ENCODE measurements at places on chromosomes 7 and 10.
A peak's percentile ranks its signal among the peaks of the same experiment; 100 is the strongest.

GRCh38 chr7:2953588-2954407, 89.9 kb downstream of the CARD11 start:
- no peak for DNase-seq

- DNase-seq = no peak
Observed at GRCh38 chr10:77593771-77594470, 43.7 kb downstream of the KCNMA1 start.

DNA sequence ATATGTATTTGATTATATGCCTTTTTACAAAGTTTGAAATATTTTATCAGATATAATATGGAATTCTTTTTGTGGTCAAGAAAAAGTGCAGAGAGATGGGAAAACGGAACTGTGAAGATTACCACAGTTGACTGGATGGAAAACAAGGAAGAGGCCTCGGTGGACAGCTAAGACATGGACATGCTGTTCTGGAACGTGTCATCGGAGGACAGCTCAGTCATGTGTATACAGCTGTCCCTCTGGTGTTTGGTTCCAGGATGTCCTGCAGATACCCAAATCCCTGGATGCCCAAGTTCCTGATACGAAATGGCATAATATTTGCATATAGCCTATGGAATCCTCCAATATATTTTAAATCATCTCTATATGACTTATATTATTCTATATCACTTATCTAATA, 49.4 kb downstream of the TRIL start:
- DNase-seq = no peak

GRCh38 chr7:8037151-8037550, 68.6 kb downstream of the GLCCI1 start:
- DNase-seq = no peak

- no peak for DNase-seq
Observed at GRCh38 chr10:32393911-32394310, 47.0 kb upstream of the EPC1 start.

- peak; percentile 49 for DNase-seq
Observed at GRCh38 chr7:11427686-11428273, 404.2 kb downstream of the THSD7A start.

GRCh38 chr10:51156926-51157325, 82.6 kb downstream of the PRKG1 start:
- DNase-seq = no peak

GRCh38 chr10:48474765-48475365, 130.0 kb downstream of the ARHGAP22 start:
- DNase-seq = no peak

DNA sequence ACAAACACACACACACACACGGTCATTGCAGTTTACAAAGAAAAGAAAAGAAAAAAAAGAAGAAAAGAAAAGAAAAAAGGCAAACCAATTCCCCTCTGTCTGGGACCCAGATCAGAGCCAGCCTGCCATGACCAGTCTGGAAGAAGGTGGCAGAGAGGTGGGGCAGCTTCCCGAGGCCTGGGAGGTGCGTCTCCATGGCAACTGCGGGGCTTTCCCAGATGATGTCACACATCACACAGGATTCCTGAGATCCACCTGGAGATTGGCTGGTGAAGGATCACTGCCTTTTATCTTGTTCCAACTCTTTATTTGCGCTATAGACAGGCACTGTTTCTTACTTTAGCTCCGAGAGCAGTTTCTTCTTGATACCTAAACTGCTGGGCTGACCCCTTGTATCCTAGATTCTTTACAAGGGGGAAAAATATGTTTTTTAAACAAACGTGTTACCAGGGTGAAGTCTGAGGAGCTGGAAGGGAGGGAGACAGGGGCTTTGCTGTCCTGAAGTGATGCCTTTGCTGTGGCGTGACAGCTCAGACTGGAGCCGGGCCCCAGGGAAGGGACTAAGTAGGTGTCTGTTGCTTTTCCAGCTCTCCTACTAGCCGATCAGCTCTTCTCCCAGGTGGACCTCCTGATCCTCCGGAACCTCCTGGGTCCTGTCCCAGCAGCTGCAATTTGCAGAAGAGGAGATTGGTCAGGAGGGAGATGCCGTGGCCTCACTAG, 298.5 kb downstream of the KLF6 start:
- DNase-seq = no peak

GRCh38 chr7:5435291-5436002, 11.8 kb upstream of the TNRC18 start:
- no peak for DNase-seq

DNA sequence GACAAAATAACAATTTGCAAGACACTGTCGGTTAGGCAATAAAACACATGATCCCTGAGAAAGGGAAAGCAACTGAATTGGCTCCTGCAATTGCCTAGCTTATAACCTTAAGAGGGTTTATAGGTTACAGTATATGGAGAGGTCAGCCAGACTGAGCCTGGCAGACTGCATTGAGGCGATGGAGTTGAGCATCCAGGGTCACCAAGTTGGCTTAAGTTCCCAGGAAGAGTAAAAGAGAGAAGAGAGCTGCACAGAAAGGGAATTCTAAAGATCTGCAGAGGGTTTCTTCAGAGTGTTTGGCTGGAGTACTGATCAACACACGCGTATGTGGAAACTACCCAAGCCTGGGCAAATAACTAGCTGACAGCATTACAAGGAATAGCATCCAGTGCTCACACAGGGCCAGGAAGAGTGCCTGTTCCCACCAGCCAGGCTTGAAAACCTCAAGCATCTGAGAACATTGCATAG, 11.2 kb downstream of the ANKMY2 start:
- no peak for DNase-seq

- DNase-seq = no peak
Observed at GRCh38 chr7:85164376-85164775, 22.5 kb downstream of the SEMA3D start.

Data from right renal cortex interstitium (tissue), 3 donors.